Urothelium cell line (cell line): ENCODE measurements at places on chromosomes 7 and 10.

GRCh38 chr7:120813546-120814252 lies 44.2 kb downstream of the TSPAN12 start:
- DNase-seq = no peak

DNA sequence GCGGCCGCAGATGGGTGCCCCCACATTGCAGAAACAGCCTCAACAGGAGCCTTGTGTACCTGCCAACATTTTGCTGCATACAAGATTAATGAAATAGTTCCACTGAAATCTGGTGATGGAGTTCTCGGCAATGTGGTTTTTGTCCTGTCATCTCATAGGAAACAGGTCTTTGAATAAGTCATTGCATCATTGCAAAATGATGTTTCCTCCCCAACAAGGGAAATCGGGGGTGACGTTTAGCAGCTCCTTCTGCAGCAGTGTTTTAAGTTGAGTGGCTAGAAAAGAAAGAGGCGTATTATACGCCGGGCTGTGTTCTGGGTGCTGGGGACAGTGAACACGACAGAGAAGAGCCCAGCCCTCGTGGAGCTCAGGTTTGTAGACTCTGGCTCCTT lies 177.0 kb downstream of the PRKAG2 start:
- no peak for DNase-seq

- DNase-seq = no peak
Measured at GRCh38 chr10:61978965-61979364, 77.5 kb downstream of the ARID5B start.

DNA sequence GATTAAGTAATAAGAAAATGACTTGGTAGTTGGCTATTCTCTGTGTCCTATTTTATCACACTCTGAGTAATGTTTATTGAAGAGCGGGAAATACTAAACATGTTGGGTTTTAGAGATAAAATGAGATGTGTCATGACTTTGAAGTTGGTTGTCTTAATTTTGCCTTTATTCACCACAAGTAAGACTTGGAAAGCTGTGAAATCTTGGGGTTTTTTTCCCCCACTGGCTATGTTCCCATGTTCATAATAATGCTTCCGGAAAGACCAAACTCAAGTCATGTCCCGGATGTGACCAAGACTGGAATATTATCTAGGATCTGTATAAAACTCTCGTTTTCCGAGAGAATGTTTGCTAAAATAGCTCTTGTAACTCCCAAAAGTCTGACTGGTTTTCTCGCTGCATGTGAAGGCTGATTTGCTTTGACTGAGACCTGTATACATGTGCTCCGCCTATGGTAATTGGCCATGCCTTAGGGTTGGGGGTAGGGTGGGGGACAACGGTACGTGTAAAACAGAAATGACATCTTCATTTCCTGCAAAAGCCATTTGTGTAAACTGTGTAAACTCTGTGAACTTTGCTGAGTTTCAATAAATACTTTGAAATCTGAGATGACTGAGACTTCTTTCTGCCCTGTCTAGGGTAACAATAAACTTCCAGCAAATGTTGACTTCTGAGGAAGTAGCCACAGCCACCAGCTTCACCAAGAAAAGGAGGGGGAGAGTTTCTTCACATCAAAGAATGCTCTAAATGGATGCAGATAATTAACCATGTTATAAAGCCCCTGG lies 169.6 kb downstream of the ZNF365 start:
- DNase-seq = no peak
